NCI-H774 (cell line): ENCODE measurements at places on chromosomes 16 and 17.

DNA sequence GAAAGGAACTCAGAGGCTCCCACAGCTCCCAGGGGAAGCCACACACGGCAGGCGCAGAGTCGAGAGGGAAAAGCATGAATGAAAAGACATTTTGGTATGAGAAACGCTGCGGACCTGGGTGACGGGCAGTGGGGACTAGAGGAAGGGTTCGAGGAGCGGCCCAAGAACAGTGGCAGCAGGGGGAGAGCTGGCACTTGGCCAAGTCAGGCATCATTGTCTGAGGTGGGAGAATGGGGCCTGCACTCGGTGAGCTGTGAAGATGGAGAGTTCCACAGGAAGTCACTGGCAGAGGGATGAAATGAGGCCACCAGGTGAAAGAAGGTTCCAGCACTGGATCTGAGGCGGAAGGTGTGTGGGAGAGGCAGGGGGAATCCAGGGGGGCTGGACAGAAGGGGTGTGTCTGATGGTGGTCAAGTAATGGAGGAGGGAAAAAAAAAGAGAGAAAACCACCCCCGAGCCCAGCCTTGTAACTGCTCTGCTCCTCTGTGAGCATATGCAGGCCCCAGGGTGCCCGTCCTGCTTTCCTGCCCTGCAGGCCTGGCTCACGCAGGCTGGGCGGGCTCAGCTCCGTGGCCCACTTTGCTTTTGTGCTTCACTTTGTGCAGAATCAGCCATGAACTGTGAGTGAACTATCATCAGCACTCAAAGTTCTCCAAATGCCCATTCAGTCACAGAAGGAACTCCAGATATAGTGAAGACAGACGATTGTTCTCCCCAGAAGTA lies 31.8 kb downstream of the TMEM204 start:
- DNase-seq, result no peak

DNA sequence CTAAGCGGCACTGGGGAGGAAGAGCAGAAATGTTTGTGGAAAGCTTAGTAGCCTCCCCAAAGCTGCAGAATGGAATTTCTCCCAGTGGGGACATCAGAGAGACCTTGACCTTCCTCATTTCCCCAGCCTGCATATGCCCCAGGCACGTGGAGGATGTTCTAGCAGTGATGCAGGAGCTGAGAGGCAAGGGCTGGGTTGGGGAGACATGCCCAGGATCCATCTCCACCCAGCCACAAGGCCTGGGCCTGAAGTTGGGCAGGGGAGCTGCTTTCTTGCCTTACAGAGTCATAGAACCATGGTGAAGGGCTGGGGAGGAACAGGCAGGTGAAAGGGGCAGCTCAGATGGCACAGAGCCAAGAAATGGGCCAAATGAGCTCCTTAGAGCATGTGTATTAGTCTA lies 104.0 kb downstream of the TMEM132E start:
- no peak for DNase-seq

- peak; percentile 64 for DNase-seq
Measured at GRCh38 chr16:29806641-29807425, 504 bp downstream of the MAZ start.

GRCh38 chr17:76929601-76930000 lies 61.4 kb downstream of the MGAT5B start:
- no peak for DNase-seq

- no peak for DNase-seq
Measured at GRCh38 chr17:79485991-79486390, 124.9 kb downstream of the RBFOX3 start.

GRCh38 chr17:42188749-42189650 lies 3.7 kb upstream of the HCRT start:
- no peak for DNase-seq

GRCh38 chr17:6101706-6102105 lies 31.5 kb downstream of the WSCD1 start:
- no peak for DNase-seq

DNA sequence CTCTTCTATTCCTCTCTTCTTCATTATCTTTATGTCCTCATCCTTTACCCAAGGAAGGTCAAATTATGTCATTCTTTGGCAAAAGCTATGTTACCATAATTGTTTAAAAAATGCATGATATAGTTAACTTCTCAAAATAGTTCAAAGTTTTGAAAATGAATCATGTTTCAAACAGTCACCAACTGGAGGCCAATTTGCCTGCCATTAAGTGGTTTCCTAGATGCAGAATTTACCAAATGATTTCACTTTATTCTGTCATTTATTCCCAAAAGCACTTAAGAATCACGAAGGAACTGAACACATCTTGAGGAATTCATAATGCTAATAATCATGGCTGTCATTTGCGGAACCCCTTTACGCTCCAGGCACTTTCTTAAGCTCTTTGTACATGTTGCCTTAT lies 190.9 kb upstream of the CDH11 start:
- no peak for DNase-seq

GRCh38 chr17:50055426-50056216 lies at the start of gene ITGA3:
Gene ITGA3 (plus strand): TSS chr17:50056110. CDS start chr17:50056440, 330 bp downstream.
- DNase-seq, result peak; percentile 96

DNA sequence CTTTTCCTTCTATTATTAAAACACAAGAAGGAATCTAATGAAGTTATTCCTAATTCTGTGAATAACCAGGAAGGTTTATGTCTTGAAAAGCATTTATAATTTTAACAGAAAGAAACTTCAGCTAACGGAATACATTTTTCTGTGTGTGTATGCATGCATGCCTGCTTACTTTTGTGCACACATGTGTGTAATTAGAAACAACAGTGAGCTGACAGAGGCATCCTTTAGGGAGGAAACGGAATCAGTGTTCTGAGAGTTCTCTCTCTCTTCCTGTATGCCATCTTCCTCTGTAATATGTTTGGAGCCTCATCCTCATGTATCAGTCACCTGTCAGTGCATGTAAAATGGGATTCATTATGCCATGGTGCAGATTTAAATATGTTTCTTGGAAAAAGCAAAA lies 107.0 kb downstream of the MAP2K4 start:
- no peak for DNase-seq

DNA sequence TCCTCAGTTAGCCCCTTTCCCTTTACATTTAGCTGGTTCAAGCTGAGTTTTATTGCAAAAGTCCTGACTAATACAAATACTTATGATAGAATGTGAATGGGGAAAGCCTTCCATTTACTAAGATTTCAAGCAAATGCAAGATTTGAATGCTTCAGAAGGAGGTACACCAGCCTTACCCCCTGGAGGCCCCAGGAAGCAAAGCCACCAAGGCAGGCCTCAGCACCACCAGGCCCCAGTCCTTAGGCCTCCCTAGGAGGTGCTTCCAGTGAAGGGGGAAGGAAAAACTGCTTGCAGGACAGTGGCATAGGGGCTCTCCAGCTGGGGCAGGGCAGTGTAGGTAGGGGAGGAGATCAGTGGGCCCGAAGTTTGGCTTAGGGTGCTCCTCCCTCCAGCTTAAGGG lies 7.3 kb upstream of the PRPSAP2 start:
- no peak for DNase-seq

DNA sequence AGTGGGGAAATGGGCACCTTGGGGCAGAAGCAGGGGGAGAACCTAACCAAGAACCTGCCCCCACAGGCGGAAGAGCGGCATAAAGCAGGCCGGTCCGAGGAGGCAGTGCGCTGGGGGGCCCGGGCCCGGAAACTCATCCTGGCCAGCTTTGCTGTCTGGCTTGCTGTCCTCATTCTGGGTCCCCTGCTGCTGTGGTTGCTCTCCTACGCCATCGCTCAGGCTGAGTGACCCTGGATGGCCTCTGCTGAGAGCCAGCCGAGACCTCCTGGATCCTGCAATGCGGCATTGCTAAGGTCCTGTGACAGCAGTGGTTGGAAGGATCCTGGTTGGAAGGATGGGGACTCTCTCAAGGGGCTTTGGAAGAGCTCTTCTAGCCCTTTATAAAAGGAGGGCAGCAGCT lies 4.5 kb upstream of the PHKG2 start:
- no peak for DNase-seq

DNA sequence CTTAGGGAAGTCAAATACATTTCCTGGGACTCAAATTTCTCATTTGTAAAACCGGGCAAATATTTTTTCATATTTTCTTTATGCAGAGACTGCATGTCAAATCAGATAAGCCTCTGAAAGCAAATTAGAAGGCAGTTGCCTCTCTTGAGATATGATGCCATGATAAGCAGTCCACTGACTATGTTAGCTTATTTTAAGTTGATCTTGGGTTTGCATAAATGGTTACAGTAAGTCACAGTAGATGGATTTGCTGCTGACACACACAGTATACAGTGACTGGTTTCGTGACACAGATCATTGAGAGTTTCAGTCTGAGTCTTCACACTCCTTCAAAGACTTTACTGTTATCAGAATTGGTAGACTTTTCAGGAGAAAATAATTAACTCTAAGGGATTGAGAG lies 927.6 kb upstream of the CDH8 start:
- DNase-seq, result no peak

DNA sequence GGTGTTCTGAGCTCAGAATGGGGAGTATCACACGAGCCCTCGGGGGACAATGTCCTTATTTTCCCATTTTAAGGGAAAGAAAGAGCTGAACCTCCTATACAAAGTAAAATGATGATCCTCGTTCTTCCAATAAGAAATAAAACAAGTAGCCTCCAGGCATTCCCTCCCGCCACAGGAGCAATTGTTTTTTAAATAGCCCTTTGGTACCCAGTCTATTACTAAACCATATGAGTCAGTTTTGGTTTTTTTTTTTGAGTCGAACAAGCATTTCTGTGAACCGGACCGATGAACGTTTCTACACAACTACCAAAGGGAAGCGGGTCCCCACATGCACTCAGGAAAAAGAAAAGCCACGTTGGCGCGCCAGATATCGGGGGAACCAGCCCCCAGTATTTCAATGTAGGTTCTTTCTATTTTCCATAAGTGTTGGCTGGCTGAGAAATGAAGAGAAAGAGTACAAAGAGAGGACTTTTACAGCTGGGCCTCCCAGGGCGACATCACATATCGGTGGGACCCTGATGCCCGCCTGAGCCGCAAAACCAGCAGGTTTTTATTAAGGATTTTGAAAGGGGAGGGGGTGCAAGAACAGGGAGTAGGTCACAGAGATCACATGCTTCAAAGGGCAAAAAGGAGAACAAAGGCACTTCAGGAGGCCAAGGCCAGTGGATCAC lies 3.8 kb upstream of the DCXR start:
- no peak for DNase-seq

DNA sequence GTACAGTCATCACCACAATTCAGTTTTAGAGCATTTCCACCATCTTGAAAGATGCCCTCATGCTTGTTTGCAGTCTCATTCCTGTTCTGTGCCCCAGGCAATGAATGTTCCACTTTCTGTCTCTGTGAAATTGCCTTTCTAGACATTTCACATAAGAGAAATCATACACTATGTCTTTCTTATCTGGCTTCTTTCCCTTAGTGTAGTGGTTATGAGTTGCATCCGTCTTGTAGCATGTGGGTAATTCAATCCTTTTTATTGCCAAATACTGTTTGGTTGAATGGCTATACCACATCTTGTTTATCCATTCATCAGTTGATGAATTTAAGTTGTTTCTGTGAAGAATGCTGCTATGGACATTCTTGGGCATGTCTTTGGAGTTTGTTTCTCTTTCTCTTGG lies 132.5 kb upstream of the PLCG2 start:
- DNase-seq, result no peak

GRCh38 chr16:69834807-69835466 lies 72.8 kb downstream of the WWP2 start:
- no peak for DNase-seq

- peak; percentile 39 for DNase-seq
Measured at GRCh38 chr17:63039342-63039741, 73.3 kb downstream of the TANC2 start.

DNA sequence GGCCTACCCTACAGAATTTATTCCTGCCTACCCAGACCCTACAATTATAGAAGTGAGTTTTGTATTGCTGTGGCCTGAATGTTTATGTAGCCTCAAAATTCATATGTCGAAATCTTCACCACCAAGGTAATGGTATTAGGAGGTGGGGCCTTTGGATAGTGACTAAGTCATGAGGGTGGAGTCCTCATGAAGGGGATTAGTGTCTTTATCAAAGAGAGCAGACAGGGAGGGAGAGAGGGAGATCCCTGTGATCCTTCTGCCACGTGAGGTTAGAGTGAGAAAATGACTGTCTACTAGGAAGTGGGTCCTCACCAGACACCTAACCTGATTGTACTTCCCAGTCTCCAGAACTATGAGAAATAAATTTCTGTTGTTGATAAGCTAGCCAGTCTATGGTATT lies 981 bp upstream of the DUXB start:
- DNase-seq, result no peak

GRCh38 chr17:65064452-65065019 lies 8.0 kb upstream of the GNA13 start:
- DNase-seq, result no peak

- DNase-seq, result no peak
Measured at GRCh38 chr17:56314984-56315602, 161.8 kb downstream of the ANKFN1 start.

- no peak for DNase-seq
Measured at GRCh38 chr16:67930678-67931211, 917 bp downstream of the CTRL start.
